Skin of body (tissue), 3 donors: ENCODE measurements at places on chromosomes 5 and 9. TPM values are rescaled to one million over a fixed set of nuclear protein-coding genes. Genes with fewer than 3 reads are reported as not detected.
A peak's percentile ranks its signal among the peaks of the same experiment; 100 is the strongest.

- DNase-seq: no peak
Observed at GRCh38 chr9:93083592-93084470, 12.2 kb upstream of the CARD19 start.

- DNase-seq: no peak
Observed at GRCh38 chr5:154291917-154292316, 101.4 kb downstream of the GALNT10 start.

DNA sequence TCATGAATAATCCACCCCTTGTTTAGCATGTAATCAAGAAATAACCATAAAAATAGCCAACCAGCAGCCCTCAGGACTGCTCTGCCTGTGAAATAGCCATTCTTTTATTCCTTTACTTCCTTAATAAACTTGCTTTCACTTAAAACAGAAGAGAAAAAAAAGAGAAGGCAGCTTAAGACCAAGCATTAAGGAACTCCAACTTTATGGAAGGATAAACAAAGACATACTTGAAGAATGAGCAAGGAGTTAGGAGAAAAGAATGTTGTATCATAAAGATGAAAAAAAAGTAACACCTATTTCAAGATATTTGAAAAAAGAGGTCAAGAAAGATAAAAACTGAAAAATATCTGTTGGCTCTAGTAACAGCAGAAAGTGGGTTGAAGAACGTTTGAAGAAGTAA is 107.6 kb downstream of the RNF180 start:
- no peak for DNase-seq

GRCh38 chr5:141155540-141156374 is 5.9 kb downstream of the PCDHB6 start:
- no peak for DNase-seq

DNA sequence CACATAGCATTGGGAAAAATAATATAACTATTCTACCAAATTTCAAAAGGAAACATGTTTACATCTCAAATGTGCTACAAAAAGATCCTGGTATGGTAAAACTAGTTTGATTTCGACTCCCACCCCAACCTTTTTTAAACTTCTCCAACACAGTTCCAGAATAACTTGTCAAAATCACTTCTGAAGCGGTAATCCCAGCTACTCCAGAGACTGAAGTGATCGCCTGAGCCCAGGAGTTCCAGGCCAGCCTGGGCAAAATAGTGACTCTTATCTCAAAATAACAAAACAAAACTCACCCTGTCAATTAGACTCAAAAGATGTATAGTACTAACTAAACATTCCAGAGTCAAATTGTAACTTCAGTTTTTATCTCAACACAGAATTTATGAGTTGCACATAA is 71.3 kb upstream of the RNF38 start:
- DNase-seq: no peak

DNA sequence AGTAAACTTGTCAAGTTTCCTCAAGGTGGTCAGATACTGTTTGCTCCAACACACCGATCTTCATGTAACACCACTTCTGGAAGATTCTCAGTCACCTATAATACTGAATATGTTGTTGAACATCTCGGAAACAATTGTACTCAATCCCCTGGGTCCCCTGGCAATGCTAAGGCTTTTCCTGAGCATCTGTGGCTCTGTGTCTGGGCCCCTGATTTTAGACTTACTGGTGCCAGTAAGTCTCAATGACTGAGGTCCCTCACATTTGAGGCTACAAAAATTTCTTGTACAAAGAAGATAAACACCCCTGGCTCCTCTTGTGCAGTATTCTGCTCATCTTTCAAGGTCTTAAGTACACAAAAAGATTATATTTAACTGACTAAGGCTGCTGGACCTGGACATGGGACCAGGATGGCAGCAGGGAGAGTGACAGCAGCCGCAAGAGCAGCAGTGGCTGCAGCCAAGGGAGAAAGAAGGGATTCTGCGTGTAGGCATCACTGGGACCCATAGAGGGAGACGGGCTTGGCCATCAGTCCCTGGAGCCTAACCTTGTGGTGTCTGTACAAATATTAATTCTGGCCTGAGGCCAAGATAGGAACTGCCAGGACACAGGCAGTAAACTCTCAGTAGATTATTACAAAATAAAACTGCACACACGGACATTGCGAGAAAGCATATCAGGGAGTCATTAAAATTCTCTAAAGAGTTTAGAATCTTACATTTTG is 49.0 kb upstream of the TNPO1 start:
- DNase-seq: no peak

DNA sequence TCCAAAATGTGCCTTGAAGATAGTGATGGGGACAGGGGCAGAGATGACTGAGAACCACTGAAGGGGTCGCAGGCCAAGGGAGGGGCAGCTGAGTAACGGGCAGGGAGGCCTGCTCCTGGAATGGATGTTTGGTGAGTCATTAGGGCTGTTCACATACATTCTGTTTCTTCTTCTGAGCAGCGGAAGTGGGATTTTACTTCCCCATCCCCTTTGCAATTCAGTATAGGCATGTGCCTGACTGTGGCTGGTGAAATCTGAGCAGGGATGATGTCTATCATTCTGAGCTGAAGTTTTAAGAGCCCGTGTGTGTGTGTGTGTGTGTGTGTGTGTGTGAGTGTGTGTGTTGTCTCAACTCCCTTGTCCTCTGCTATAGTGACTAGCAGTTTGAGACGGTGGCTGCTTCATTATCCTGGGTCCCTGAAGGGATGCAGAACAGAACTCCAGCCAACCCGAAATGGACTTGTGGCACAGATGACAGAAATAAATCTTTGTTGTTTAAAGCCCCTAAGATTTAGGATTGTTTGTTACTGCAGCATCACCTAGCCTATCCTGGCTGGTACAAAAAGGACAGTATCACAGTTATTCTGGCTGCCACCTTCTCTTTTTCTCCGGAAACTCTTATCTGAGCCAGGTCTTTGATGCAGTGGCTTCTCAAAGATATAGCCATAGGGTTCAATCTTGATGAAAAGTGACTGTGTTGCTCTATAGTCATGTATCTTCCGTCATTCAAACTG is 29.2 kb upstream of the TGFBI start:
- DNase-seq: peak; percentile 44

GRCh38 chr5:6354848-6355247 is 23.5 kb downstream of the MED10 start:
- no peak for DNase-seq

CAAP1 gene
- 16.7 TPM for total RNA-seq

SKP2 gene
- total RNA-seq: 23.1 TPM
